ENCODE measurements at places on chromosomes 2 and 18.

DNA sequence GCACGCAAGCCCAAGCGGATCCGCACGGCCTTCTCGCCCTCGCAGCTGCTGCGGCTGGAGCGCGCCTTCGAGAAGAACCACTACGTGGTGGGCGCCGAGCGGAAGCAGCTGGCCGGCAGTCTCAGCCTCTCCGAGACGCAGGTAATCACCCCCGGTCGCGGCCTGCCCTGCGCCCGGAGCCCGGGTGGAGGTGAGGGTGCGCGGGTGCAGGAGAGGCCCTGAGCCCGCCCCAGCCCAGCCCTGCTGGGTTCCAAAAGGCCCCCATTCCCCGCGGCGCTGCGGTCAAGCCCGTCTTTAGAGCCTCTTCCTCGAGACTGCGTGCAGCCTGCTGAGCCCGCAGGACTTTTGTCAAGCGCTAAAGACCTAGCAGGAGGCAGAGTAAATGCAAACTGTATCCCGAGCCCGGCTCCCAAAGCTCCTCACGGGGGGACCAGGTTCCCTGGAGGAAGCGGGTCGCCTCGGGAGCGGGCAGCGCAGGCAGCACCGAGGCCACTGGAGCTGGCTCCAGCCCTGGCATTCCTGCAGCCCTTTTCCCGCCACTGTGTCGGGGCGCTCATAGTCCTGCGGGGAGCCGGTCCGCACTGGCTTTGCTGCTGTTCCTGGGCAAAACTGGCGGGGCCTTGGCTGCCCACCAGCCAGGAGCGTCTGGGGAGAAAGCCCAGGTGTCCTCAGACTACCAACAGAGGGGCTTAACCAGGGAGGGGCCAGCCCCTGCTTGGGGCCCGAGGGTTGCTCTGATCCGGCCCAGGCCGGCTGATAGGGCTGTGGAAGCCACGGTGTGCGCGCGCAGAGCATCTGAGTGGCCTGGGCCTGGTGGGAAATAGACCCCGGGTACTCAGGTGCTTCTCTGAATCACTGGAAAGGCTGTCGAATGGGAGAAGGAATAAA lies 7.3 kb downstream of the EMX1 start:
- DNase-seq: no peak

GRCh38 chr2:232794981-232795380 lies 18.6 kb upstream of the KCNJ13 start:
- DNase-seq: no peak

GRCh38 chr2:85540133-85540648 lies 1.2 kb downstream of the MAT2A start:
- no peak for DNase-seq

DNA sequence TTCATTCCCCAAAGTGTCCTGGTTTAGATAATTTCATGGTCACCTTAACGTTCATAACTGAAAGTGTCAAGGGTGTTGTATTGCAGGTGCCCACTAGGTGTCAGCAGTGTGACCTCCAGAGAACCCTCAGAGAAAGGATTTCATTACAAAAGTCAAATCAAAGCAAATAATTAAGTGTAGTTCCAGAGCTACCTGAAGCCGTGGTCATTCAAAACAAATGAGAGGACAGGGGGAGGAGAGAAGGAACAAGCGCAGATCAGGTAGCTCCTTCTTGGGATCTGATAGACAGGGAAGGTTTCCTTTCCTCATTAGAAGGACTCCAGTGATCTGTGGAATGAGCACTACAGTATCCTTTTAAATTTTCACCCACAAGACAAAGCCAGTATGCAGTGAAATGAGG lies at the start of gene SLC9A4:
Gene SLC9A4, plus strand, starts transcription at position 207 of the 400 bp plus-strand sequence. CDS start 534 bp downstream, outside the sequence.
- peak; percentile 41 for DNase-seq

GRCh38 chr2:60485055-60485454 lies 68.4 kb downstream of the BCL11A start:
- DNase-seq: no peak

- DNase-seq: no peak
Observed at GRCh38 chr18:9079818-9080528, 22.5 kb upstream of the NDUFV2 start.

DNA sequence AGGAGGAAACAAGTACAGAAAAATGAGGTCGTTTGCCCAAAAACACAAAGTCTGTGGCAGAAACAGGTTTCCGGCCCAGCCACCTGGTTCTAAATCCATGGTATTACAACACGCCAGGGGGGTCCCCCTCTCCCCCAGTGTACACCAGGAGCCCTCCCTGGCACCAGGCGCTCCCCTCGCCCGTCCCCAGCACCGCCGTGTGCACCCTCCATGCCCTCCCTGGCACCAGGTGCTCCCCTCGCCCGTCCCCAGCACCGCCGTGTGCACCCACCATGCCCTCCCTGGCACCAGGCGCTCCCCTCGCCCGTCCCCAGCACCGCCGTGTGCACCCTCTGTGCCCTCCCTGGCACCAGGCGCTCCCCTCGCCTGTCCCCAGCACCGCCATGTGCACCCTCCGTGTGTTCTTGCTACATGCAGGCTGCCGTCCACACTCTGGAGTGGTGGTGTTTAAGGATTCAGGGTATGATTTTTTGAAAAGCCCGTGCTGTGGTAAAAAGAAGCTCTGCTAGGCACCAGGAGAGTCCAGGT lies 59.8 kb upstream of the NFATC1 start:
- DNase-seq: no peak

- DNase-seq: no peak
Observed at GRCh38 chr18:58026395-58026794, 17.6 kb upstream of the NEDD4L start.

DNA sequence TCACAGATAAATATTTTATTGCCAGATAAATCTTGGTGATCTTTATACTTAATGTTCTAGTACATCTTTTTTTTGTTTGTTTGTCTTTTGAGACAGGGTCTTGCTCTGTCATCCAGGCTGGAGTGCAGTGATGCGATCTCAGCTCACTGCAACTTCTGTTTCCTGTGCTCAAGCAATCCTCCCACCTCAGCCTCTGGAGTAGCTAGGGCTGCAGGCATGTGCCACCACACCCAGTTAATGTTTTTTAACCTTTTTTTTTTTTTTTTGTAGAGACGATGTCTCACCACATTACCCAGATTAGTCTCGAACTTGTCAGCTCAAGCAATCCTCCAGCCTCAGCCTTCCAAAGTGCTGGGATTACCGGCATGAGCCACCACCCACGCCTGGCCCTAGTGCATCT lies 9.1 kb upstream of the C1GALT1C1L start:
- DNase-seq: no peak

DNA sequence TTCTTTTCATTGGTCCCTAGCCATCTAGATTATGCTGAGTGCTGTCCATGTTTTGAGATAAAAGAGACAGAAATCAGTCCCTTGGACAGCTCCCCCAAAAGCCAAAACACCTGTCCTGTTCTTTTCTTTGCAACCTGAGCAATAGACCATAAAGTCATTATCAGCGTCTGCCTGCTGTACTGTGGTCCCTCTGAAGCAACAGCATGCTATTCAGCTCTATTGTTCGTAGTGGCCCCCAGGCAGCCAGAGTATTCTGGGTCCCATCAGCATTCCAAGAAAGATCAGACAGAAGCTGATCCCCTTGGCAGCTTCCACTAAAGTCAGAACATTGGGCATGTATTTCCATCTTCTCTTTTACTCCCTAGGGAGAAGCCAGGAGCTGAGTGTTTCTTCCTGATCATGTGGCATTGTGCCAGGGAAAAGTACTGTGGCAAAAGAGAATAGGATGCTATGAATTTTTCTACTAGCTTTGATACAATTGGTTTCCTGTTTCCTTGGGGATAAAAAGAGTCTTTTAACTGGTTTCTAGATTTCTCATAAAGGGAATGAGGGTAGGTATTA lies 33.6 kb upstream of the ZSWIM2 start:
- DNase-seq: no peak

DNA sequence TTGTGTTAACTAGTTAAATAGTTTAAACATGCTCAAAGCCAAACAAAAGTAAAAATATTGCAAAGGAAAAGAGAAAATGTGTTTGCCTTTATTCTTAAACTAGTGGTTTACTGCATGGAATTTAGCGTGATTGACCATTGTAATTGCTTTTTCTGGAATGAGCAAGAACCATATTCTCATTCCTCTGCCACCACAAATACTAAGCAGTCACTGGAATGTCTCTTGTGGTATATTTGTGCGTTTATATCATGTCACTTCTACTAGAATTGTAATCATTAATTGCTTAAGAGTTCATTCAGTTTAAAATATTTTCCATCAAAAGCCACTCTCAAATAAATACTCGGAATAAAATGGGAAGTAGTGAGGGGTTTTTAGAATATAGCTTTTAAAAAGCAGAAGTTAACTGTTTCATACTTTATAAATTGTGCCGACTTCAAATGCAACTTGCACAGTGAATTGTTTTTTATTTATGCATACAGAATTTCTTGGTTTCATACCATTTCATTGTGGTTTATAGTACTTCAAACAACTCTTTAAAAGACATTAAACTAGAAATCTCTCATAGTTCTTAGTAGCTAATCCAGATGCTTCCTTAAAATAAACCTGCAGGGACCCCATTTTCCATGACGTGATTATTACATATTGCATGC lies 288.1 kb downstream of the EPHA4 start:
- DNase-seq: no peak

DNA sequence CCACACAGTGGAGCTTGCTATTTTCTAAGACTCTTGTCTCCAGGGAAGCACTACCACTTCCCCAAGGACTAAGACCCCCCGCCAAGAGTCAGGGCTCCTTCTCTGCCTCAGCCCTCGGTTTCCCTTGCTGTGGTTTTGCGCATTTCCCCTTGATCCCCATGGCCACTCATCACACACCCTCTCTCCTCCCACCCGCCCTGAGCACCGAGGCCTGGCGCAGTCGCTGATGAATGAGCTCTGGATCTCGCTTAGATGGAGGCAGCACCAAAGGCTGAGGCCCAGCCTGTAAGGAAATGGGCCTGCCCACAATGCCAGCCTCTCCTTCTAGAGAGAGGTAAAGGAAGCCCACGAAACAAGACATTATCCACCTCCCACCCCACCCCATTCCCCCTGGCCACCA lies 96.9 kb downstream of the TNS1 start:
- DNase-seq: no peak

DNA sequence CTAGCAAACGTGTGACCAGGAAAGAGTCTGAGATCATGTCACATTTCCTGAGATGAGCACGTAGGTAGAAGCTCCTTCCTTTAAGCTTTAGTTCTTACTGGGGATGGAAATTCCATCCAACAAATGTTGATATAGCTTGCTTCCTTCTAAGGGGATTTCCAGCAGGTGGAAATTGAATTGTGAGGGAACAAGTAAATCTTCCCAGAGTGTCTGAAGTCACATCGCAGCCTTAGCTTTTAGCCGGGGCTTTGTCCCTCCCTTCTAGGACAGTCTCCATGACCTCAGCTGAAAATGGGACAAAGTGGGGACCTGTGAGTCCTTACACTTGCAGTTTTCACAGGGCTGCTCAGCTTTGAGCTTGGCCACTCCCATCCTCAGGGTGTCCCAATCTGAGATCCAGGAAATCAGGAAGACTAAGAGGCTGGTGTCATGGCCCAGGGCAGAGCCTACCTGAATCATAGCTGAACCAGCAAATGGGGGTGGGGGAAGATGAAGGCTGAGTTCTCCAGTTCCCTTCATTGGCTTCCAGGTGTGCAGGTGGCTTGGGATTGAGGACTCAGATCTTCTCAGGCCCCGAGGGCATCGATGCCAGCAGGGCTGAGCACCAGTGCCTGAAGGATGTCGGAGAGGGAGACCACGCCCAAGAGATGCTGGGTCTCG lies 8.3 kb downstream of the PRKAG3 start:
- DNase-seq: no peak

- DNase-seq: no peak
Observed at GRCh38 chr2:241295326-241296095, 20.0 kb downstream of the HDLBP start.

DNA sequence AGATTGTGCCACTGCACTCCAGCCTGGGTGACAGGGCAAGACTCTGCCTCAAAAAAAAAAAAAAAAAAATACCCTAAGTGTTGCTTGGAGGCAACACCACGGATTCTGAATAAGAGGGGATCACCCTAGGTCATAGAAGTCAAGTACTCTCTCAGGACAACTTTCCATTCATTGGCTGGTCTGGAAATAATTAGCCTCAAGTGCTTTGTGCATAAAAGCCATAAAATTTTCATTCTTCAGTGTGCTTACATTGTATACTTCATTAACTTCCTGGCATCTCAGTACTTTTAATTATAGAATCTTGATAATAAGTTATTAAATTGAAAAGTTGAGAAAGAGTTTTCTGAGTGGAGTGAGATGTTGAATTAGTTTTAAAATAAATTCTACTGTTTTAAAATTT lies 876.1 kb upstream of the FAM98A start:
- DNase-seq: no peak

GRCh38 chr2:150188177-150188576 lies 299.3 kb downstream of the RND3 start:
- DNase-seq: no peak

DNA sequence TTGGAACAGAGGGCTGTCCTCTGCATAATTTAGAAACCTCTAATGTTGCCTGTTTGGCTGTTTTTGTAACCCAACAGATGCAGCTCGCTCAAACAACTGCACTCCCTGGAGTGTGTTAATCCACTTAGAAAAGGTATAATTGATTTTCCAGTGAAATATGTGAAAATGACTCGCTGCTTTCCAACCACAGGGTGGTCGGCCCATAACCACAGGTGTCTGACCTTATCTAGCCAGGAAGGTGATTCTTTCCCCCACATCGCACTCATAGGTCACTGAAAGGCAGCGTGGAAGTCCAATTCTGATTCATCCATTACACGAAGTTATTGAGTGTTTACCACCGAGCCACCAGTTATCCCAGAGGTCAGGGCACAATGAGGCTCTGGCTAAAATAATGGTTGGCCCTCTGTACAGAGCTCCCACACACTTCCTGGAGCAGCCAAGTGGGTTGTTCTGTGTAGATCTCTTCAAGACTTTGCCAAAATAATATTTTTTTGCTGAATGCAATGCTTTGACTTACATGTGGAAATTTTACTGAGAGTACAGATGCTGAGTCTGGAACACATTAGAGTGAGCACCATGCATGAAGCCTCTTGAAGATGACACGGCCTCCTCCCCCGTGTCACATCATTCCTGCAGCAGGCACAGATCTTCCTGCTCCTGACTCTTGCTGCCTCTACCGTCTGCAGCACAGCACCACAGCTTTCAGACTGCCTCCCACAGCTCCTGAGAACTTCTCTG lies 396.2 kb downstream of the ZNF516 start:
- DNase-seq: no peak

GRCh38 chr2:158509928-158510797 lies 53.4 kb downstream of the PKP4 start:
- DNase-seq: no peak

DNA sequence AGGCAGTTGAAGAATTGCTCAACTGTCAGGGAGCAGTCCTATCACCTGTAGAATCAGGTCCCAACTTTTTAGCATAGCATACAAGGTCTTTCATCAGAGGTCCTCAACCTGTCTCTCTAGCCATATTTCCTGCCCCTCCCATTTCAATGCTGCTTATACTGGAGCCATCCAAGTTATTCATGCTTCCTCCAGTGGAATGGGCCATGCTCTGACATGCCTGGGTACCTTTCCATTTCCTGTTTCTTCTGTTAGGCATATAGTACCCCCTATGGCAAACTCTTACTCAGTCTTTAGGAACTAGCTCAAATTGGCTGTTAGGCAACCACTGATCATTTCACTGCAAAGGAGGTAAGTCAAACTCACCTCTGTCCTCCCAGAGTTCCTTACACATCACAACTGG lies 51.0 kb upstream of the ABCA12 start:
- no peak for DNase-seq
